ENCODE measurements at places on chromosomes 5 and 9.

- DNase-seq: no peak
Observed at GRCh38 chr9:4970970-4971641, 14.0 kb upstream of the JAK2 start.

- no peak for DNase-seq
Observed at GRCh38 chr5:173884402-173885053, 3.6 kb upstream of the CPEB4 start.

- DNase-seq: no peak
Observed at GRCh38 chr9:128365525-128365924, 5.6 kb upstream of the URM1 start.

GRCh38 chr5:51651889-51652288 is 268.6 kb downstream of the ISL1 start:
- DNase-seq: no peak

DNA sequence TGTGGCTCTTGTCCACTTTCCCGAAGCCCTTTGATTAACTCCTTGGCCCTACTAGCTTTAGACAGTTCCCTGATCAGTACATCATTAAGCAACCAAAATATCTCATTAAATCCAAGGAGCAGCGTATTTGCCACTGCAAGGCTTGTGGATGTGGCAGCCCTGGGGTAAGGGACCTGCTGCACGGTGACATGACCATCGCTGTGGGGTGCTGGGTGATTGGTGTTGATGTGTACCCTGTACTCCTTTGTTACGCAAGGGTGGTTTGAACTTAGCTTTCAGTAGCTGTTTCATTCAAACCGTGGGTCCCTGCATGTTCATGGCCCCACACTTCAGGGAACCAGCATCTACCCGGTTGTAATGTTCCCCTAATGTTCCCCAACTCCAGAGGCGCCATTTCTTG is 41.0 kb downstream of the OTULIN start:
- DNase-seq: no peak

- DNase-seq: no peak
Observed at GRCh38 chr9:136153381-136154065, 34.8 kb upstream of the TMEM250 start.

- no peak for DNase-seq
Observed at GRCh38 chr5:163580516-163580915, 75.1 kb downstream of the MAT2B start.

- DNase-seq: no peak
Observed at GRCh38 chr5:128644863-128645262, 106.8 kb upstream of the FBN2 start.

DNA sequence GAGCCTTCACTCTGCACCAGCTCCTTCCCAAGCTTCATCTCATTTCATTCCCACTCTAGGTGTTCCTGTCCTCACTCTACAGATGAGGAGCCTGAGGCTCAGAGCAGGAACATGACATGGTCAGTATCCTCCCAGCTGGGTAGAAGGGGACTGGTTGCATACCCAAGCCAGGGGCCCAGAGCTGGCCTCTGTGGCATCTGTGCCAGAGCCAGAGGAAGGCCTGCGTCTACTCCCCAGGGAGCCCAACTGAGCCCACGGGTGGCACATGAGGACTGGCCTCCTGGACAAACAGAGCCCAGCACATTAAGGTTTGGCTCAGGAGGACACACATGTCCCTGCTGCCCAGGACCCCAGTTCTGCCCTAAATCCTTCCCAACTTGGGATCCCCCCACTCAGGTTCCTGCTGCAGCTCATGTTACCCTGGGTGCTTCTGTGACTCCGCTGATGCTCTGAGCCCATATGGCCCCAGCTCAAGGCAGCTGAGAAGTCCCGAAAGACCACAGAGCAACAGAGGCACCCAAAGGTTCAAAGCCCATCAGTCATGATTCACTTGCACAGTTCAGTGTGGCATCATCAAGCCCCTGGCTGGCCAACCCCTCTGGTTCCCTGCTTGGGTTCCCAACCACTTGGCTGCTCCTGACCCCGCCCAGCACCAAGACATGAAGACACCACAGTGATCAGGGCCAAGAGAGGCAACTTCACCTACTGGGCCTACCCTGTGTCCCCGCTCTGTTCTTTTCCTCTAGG is 8.5 kb upstream of the NEURL1B start:
- no peak for DNase-seq

DNA sequence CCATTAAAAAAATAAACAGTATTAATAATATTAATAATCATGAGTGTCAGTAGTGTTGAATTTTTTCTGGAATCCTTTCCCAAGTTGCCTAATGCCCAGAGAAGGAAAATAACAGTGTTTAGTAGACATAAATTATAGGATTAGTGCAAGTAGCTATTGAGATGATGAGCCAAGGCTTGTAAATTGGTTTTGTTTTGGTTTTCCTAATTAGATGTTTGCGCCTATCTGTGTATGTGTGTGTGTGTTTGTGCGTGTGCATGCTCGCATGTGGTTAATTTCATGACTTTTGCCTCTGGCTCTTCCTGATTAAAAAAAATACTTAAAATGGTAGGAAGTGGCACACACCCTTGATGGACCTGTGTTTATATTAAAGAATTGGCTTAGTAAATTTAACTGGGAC is 55.4 kb downstream of the FXN start:
- no peak for DNase-seq

- DNase-seq: no peak
Observed at GRCh38 chr9:127629468-127630081, 17.5 kb downstream of the STXBP1 start.

DNA sequence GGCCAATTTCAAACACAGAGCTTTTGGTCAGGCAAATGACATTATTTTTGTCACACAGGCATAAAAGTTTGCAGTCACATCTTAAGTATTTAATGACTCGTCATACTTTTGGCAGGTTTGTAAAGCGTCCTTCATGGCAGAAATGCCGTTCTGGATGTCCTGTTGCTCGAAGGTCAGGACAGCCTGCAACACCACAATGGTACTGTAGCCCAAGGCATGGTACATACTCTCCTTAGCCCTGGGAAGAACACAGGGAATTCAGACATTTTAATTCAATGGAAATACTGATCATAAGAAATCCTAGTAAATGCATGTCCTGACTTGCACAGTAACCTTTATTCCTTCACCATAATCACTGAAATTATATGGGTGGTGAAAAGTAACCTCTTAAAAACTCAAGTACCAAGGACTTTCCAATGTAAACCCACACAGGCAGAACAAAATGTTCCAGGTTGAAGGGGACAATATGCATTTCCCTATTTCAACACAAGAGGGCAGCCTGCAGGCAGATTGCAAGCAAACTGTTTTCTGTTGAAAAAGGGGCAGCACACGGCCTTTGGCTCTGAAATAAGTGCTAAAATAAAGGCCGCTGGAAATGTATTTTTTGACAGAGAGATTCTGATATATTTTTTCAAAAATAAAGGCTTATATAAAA is 95.7 kb downstream of the TTC39B start:
- peak; percentile 82 for DNase-seq

DNA sequence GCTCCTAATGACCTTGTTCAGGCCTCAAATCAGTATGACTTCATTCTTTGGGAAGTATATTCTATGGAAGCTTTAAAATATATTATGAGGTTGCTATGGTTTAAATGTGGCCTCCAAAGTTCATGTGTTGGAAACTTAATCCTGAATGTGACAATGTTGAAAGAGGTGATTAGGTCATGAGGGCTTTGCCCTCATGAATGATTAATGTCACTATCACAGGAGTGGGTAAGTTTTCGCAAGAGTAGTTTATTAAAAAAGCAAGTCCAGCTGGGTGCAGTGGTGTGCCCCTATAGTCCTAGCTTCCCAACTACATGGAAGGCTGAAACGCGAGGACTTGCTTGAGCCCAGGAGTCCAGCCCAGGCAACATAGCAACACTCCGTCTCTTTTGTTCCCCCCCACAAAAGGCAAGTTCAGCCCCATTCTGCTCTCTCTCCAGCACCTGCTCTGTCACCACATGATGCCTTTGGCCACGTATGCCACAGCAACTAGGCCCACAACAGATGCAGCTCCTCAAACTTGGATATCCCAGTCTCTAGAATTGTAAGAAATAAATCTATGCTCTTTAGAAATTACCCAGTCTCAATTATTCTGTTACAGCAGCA is 105.3 kb downstream of the SIL1 start:
- DNase-seq: no peak

DNA sequence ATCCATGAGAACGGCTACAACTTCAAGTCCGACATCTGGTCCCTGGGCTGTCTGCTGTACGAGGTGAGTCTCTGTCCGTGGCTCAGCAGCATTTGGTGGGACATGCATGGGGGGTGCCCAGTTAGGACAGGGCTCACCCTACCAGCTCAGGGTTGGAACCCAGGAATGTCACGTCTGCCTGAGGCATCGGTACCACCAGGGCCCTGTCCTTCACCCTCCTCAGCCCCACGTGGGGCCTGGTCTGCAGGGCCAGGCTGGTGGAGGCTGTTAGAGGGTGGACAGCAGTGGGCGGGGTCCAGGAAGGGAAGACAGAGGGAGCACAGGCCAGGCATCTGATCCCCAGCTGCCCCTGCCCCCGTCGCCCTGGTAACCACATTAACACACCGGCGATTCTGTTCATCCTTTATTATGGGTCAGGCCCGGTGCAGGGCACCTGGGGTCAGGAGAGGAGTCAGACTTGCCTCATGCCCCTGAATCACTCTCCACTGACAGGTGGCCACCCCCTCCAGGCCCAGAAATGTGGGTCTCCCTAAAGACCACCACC is 75.6 kb downstream of the PSMB7 start:
- no peak for DNase-seq

DNA sequence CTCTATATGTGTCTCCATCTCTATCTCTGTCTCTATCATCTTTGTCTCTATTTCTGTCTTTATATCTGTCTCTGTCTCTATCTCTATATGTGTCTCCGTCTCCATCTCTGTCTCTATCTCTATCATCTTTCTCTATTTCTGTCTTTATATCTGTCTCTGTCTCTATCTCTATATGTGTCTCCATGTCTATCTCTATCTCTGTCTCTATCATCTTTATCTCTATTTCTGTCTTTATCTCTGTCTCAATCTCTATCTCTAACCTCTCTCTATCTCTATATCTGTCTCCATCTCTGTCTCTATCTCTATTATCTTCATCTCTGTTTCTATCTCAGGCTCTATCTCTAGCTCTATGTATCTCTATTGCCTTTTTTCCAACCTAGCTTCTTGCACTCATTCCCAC is 37.0 kb downstream of the IRX4 start:
- no peak for DNase-seq

- DNase-seq: no peak
Observed at GRCh38 chr9:14453286-14453685, 139.3 kb upstream of the NFIB start.

- DNase-seq: no peak
Observed at GRCh38 chr9:135023786-135024405, 63.6 kb upstream of the OLFM1 start.

DNA sequence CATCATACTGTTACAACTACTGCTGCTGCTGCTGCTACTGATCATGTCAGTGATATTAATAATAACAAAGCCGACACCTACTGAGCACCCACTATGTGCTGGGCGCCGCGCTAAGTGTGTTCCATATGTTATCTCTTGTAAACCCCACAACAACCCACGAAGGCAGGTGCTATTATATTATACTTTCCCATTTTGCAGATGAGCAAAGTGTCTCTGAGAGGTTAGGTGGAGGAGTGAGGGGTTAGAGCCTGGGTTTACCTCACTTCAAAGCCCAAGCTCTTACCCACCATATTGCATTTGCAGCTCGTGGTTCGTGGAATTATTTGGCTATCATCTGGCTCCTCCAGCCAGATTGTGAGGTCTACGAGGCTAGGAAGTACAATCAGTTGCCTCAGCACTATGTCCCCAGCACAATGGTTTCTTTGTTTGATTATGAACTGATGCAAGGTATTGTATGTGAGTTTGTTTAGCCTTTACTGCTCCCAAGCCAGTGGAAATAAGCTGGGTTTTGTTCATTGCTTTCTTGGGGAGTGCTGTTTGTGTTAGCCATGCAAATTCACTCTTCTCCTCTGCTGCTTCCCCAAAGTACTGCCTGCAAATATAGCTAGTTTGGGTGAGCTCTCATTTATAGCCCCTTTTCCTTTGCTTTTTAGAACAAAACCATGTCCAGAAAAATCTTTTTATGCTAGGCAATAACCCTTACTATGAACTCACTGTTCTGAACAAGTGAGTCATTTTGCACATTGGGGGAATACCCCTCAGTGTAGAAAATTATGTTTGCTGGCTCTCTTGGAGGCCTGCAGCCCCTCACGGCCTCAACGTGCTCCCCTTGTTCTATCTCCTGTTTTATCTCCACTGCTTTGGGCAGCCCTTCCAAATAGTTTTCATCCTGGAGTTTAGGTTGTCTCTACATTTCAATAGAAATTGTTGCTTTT is 47.9 kb downstream of the ALG2 start:
- DNase-seq: peak; percentile 98

- DNase-seq: no peak
Observed at GRCh38 chr5:45189481-45189880, 380.7 kb downstream of the MRPS30 start.

DNA sequence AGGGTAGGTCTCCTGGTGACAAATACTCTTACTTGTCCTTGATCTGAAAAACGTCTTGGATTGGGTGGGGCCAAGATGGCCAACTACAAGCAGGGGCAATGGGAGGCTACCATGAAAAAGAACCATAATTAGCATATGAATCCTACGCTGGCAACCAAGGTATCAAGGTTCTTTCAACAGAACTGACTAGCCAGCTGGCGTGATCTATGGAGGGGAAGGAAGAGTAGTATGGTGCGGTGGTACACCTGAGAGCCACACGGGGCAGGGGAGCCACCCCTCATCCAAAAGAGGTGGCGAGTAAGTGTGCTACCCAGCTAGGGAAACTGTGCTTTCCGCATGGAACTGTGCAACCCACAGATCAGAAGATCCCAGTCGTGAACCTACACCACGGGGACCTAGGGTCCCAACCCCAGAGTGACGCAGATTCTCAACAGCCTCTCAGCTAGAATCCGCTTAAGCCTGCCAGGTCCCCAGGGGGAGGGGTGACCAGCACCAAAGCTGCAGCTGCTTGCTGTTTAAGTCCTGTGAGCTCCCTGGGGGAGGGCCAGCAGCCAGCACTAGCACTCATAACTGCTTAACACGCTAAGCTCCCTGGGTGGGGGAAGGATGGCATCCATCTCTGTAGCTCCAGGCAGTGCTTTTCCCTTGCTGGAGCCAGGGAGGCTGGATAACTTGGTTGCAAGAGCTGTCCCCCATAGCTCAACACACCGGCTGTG is 334.8 kb downstream of the FBXL17 start:
- DNase-seq: no peak

DNA sequence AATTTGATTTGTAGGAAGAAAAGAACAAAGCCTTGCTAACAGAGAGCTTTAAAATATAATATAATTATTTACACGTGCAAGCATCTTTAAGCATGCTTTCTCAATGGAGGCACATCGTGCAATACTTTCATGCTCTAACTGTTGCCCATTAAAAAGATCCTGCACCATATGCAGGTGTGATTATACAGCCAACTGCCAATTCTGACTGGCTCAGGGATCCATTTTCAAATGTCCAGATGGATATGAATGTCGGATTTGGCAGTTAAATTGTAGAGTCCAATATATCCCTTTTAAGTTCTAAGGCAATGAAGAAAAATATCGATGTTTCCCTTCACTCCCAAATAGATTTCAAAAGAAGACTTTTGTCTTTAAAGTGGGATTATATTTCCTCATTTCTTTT is 416.4 kb upstream of the CD180 start:
- no peak for DNase-seq

- no peak for DNase-seq
Observed at GRCh38 chr5:34606101-34606500, 50.0 kb upstream of the RAI14 start.

Data from NCI-H526 (cell line).